MV-4-11 (cell line): ENCODE measurements at places on chromosomes 4 and X.

GRCh38 chrX:21174439-21174838 lies 199.8 kb upstream of the CNKSR2 start:
- DNase-seq = no peak

DNA sequence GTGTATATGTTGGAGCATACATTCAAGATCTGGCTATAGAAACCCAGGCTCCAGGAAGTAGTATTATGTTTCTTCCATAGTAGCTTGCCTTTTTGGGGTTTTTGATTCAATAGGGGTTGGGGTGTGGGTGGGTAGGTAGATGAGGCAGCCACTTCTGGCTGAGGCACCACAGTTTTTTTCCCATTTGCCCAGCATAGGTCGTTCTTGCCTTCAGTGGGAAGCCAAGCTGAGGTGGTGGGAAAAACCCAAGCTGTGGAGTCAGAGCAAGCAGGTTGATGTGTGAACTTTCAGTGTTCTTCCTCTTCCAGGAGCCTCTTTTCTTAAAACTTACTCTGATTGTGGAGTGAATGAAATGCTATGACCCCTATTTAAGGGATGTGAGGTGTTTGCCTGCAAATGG lies 67.0 kb upstream of the RPS6KA3 start:
- DNase-seq = no peak

DNA sequence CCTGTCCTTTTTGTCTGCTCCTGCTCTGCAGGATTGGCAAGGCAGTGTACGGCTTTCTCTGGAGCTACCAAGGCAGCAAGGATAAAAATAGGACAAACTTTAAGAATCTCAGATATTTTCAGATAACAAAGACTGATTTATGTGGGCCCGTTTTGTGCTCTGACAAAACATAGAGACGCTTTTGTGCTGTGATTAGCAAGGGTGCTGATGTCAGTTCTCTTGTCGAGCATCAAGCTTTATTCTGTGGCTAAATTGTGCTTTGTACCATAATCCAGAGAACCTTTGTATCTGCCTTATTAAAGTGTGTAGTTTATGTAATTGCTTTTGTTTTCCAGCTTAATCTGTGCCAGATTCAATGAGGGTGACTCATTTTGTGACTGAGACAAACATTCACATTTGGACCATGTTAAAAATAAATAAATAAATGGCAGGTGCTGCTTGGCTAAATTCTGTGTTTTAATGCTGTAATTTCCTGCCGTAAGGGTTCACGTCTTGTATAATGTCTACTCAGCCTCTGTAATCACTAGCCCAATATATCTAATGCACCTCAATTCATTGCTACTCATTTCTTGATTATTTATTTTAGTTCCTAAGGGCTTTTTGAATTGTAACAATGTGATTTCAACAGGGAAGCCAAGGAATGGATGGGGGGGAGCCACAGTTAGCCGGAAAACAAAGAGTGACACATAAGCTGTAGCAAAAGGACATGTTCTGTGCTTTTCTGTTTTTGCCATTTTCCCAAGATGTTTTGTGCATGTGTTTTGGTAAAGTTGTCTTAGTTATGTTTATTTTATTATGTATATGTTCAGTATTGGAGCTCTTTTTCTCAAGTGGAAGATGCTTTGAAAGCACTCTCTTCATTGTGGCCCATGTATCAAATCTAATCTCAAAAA lies 75.1 kb downstream of the GAB1 start:
- DNase-seq = no peak

GRCh38 chr4:82104578-82104977 lies 269.2 kb downstream of the HNRNPD start:
- no peak for DNase-seq

DNA sequence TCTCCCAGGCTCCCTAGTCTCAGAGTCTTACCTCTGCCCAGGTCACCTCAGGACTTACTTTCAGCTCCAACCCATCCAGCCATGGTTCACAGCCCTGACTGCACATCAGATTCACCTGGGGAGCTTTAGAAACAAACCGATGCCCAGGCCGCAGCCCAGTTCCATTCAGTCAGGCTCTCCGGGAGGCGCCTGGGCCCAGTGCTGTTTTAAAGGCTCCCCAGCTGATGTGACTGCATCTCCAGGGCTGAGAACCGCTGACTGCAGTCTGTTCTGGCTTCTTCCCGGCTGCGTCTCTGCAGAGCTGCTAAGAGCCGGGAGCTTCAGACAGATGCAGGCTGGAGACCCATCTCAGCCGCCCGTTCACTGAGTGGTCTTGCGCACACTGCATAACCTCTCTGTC lies 44.4 kb upstream of the LGI2 start:
- no peak for DNase-seq

DNA sequence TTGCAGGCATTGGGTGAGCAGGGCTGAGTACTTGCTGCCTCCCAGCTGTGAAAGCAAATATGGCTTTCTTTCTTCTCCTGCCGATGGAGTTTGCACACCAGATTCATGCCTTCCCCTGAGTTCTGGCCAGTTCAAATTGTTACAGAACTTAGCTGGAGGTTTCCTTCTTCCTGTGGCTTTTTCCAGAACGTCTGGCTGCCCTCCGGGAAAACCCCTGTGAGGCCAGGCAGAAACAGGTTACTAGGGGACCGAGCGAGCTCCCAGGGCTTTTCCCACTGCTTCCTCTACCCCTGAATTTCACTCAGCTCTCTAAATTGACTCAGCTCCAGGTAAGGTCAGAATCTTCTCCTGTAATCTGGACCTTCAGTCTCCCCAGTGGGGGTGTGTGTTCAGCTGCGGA lies 482.4 kb downstream of the C4orf33 start:
- DNase-seq = no peak

DNA sequence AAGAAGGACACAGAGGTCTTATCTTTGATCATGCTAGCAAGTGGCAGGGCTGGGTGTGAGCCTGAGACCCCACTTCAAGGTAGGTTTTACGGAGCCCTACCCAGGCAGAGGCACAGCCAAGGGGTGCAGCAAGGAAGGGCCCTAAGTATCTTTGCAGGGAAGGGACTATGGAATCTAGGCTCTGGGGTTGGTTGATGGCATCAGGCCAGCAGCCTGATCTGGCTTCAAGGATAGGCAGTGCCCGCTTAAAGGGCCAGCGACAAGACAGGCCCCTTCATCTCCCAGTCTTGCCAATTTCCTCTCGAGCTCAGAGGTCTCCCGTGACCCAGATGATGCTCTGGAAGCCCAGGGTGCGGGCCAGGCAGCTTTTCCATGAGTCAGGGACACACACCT lies 5.8 kb downstream of the ABLIM2 start:
- no peak for DNase-seq

GRCh38 chrX:77293331-77293995 lies 153.7 kb upstream of the FGF16 start:
- no peak for DNase-seq

- DNase-seq = no peak
These were observed 737.1 kb downstream of the FAT4 start for GRCh38 chr4:126051689-126052424.

GRCh38 chr4:75654905-75655304 lies 18.3 kb downstream of the G3BP2 start:
- no peak for DNase-seq

GRCh38 chrX:46864606-46865005 lies 27.8 kb downstream of the RP2 start:
- DNase-seq = no peak

GRCh38 chr4:129080129-129080528 lies 13.2 kb downstream of the SCLT1 start:
- DNase-seq = no peak
